ENCODE measurements at places on chromosomes 6 and 20.

- no peak for DNase-seq
Measured at GRCh38 chr20:1426231-1426849, 33.5 kb upstream of the FKBP1A start.

DNA sequence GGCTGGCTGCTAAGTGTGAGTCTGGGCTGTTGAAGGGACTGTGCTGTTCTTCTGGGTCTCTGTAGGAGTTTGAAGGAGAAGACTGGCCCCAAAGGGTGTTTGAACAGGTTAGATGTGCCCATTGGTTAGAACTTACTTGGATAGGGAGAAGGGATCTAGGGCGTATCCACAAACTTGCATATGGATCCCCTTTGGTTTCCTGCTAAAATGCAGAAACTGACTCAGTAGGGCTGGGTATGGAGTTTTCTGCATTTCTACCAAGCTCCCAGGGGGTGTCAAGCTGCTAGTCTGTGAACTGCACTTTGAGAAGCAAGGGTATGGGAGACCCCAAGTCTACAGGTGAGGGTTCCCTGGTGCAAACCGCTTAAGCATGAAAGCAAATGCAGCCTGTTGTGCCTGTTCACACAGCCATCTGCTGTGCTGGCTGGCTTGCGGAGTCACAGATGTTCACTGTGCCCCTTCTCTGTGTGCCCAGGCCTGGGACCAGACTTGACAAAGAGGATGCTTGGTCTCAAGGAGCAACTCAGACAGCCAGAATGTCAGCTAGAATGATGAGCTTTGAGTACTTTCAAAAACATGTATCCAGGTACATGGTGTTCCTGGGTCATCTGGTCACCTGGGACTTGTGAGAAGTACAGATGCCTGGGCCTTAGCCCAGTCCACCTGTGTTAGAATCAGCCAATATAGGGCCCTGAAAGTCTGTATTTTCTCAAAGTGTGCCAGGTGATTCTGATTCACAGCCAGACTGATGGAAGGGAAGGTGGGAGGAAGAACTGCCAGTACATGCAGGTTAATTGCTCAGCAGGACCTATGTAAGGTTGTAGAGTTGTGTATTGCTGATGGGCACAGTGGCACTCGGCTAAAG is 7.4 kb downstream of the PPP1R16B start:
- DNase-seq, result no peak

- no peak for DNase-seq
Measured at GRCh38 chr20:25316506-25317190, 68.8 kb downstream of the PYGB start.

DNA sequence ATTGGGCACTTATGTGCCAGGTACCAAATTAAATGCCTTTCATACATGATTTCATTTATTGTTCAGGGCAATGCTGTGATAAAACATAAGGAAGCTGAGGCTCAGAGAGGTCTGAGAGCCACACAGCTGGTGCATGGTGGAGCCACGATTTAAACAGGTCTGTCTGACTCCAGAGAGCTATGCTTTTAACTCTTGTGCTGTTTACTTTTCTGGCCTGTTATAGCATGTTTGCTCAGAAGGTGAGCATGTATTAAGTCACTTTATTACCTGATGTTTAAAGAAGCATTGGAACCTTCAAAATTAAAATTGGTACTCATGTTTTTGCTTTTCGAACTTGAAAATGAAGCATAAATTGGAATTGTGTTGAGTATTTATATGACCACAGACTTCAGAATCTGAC is 26.8 kb downstream of the MCM8 start:
- DNase-seq, result no peak

DNA sequence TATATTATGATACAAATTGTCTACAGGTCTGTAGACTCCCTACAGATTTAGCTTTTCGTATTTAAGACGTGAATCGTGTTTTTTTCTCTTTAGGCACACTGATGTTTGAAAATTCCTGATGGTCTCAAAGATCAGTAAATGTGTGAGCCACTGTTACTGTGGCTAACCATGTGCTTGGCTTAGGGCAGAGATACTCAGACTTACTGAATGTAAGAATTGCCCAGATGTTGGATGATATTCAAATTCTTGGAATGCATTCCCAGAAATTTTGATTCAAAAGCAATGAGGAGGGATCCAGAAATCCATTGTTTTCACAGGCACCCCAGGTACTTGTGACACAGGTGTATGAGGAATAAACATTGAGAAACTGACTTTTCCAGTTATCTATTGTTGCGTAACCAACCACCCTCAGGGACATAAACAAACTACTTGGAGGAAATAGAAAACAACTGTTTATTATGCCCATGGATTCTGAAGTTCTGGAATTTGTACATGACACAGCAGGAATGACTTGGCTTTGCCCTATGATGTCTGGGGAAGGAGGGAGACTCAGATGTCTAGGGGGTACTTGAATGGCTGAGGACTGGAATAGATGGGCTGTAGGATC is 339.6 kb upstream of the CITED2 start:
- DNase-seq, result no peak

GRCh38 chr6:128841518-128841917 is 41.4 kb upstream of the LAMA2 start:
- DNase-seq, result no peak

DNA sequence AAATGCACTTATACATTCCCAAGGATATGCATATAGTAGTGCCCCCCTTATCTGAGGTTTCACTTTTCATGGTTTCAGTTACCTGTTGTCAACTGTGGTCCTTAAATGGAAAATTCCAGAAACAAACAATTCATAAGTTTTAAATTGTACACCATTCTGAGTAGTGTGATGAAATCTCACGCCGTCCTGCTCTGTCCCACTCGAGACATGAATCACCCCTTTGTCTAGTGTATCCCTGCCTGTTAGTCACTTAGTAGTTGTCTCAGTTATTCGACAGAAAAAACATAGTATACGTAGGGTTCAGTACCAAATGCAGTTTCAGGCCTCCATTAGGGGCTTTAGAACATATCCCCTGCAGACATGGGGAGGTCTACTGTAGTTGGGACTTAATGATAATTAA is 57.0 kb downstream of the MAP1LC3A start:
- DNase-seq, result no peak

DNA sequence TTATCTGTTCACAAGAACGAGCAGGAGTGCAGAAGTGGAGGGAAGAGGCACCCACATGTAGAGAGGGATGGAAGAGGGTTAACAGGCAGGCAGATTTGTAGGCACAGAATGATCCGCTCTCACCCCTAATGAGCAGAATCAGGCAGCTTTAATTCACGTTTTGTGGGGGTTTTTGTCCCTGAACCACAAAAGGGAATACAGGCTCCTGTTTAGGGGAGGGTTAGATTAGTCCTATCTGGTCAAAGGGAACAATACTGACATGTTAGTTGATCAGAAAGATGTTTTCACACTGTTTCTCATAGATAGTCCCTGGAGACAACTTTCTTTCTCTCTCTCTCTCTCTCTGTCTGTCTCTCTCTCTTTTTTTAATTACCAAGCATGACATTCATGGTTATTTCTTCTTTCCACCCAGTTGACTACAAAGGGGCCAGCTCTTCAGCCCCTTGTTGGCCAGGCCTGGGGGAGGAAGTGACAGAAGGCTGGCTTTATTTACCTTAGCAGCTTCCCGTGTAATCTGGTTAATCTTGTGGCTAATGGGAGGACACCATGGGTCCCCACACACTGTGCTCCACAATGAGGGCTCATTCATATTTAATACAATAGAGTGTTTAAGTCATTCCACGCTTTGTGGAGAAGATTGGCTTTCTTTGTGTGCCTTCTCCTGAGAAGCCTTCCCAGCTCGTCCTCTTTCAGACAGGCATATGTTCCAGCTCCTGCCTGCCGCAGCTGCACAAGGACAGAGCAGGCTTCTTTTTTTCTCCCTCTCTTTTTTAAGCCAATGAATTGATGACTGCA is 958.8 kb downstream of the TFAP2A start:
- no peak for DNase-seq

- DNase-seq, result no peak
Measured at GRCh38 chr20:51712501-51713212, 55.5 kb downstream of the ATP9A start.

- DNase-seq, result no peak
Measured at GRCh38 chr20:31684153-31685015, 38.3 kb downstream of the BCL2L1 start.

- DNase-seq, result no peak
Measured at GRCh38 chr20:10636326-10636818, 37.4 kb downstream of the JAG1 start.

GRCh38 chr20:35150846-35151579 is 3.9 kb upstream of the EDEM2 start:
- no peak for DNase-seq

GRCh38 chr20:23551786-23552185 is 16.5 kb downstream of the CST9L start:
- no peak for DNase-seq

DNA sequence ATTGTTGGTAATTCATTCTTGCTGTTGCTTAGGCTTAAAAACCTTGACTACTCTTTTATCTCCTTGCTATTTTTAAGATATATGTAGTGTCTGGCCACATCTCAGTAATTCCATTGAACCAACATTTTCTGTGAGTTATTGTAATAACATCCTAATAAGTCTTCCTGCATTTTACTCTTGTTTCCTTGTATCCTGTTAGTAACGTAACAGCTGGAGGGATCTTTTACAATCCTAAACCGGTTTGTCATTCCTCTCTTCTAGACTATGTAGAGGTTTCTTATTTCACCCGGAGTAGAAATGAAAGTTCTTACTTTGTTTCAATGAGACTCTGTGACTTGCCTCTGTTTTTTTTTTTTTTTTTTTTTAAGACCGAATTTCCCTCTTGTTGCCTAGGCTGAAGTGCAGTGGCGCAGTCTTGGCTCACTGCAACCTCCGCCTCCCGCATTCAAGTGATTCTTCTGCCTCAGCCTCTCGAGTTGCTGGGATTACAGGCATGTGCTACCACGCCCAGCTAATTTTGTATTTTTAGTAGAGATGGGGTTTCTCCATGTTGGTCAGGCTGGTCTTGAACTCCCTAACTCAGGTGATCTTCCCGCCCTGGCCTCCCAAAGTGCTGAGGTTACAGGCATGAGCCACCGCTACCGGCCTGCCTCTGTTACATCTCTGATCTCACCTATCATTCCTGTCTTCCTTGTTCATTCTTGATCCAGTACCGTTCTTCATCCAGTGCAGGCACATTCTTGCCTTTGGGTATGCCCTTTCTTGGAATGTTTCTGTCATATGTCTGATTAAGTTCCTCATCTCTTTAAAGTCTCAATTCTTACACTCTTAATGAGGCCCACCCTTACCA is 44.7 kb downstream of the NCOA3 start:
- no peak for DNase-seq

DNA sequence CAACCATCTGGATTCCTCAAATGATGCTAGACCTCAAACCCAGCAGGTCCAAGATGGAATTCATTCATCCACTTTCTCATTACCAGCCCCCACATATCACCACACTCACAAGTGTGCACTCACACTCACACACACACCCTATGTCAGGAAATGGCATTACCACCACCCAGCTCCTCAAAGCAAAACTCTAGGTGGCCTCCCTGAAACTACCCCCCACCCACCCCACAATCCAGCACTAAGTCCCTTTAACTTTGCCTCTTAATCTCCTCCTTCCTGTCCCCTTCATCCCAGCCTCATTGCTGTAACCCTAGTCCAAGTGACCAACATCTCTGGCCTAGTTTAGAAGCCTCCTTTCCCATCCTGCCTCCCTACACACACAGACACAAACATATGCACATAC is 109.4 kb downstream of the TNFAIP3 start:
- DNase-seq, result no peak

DNA sequence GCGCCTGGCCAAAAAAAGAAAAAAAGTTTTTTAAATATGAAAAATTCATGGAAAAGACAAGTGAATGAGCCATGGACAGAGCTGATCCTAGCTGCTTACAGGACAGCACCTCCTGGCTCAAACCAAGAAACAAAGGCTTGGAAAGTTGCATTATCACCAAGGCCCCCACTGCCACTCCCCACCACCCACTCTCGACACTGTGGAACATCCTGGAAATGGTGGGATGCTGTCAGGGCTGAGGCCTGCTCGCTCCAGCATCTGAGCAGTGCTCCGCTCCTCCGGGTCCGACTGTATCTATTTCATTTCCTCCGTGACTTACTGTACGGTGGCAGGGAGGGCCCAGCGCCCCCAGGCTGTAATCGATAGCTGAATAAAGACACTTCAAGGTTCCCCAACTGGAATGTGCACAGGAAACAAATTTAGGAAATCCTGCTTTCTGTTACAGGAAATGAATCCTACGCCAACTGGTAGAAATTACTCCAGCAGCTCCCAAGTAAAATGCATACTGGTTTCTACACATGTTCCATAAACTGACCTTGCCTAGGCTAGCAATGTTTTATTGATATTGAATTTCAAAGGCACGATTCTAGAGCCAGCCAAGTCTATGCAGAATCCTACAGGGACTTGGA is 109.5 kb upstream of the NFATC2 start:
- no peak for DNase-seq

GRCh38 chr6:107108201-107108890 is 7.0 kb downstream of the BEND3 start:
- no peak for DNase-seq

DNA sequence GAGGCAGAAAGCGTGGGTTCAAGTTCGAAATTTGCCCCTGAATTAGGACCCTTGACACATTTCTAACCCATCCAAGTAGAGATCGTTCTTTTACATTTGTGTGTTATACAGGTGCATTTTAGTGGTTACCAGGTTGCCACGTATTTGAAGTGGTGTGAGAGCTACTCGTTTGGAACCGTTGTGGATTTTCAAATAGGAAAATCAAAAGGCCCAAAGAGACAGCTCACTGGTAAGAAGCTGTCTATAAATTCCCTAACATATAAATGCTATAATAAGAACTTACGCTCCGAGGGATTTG is 1.6 kb upstream of the REV3L start:
- DNase-seq, result peak; percentile 25

GRCh38 chr6:25053875-25054371 is 118.2 kb upstream of the RIPOR2 start:
- no peak for DNase-seq

DNA sequence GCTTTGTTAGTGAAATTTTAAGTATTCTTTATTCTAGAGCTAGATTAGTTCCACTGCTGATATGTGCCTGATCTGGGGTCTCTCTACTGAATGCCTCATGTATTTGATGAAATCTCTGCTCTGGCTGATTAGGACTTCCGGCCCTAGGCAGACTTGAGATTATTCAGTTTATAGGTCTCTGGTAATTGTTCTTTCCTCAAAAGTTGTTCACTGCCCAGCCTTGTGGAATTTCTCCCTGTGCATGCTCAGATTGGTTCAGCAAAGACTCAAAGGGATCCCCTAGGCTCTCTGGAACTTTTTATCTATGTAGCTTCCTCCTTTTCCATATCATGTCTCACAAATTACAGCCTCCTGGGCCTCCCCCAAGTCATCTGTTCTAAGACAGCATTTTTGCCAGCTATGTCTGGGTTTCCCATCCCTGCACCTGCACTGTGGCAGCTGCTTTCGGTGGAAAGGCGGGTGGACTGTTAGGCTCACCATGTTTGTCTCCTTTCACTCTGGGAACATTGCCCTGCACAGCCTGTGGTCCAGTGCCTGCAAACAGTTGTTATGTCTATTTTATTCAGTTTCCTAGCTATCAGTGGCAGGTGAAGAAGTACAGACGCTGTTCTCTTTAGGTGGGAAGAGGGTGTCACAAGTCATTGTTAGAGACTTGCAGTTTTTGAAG is 73.7 kb downstream of the RPP40 start:
- no peak for DNase-seq
